ENCODE measurements at places on chromosomes 11 and 22. TPM values are rescaled to one million over a fixed set of nuclear protein-coding genes. Genes with fewer than 3 reads are reported as not detected.
A peak's percentile ranks its signal among the peaks of the same experiment; 100 is the strongest.

DNA sequence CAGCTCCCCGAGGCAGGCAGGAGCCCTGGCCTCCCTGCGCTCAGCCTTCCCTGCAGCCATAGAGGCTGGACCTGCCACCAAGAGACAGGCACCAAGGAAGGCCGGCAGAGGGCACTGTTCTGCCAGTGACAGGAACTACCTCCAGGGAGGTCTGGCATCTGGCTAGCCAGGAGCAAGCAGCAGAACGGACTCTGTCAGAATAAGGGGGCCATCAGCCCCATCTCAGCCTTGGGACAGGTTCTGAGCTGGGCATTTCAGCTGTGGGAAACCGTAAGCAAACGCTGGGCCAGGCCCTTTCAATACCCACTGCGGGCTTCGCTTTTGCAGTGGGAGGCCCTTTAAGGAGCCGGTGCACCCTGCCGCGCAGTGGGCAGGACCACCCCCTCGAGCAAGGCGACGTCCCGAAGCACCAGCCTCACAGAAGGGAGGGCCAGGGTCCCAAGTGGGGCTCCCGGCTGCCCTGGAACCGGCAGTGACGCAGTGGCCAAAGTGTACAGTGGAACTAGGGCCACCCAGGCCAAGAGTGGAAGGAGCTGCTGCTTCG, 18.2 kb downstream of the IFT27 start:
- H3K4me1 ChIP-seq: peaks cover 4% of the 10 kb centered on the region
- no peak overlapping the region for H3K27ac ChIP-seq
- peaks cover 8% of the 10 kb centered on the region for H3K27me3 ChIP-seq
- H3K36me3 ChIP-seq: no peaks in the 10 kb centered on the region
- H3K4me3 ChIP-seq: no peak overlapping the region
- peak; percentile 81 for DNase-seq

GRCh38 chr11:115153135-115153534, 351.1 kb downstream of the CADM1 start:
- peak overlapping the region; percentile 48 for H3K4me3 ChIP-seq
- peak; percentile 4 for DNase-seq
- peak overlapping the region; percentile 97 for H3K27ac ChIP-seq
- peaks cover 5% of the 10 kb centered on the region for H3K27me3 ChIP-seq
- peaks cover 3% of the 10 kb centered on the region for H3K36me3 ChIP-seq

DNA sequence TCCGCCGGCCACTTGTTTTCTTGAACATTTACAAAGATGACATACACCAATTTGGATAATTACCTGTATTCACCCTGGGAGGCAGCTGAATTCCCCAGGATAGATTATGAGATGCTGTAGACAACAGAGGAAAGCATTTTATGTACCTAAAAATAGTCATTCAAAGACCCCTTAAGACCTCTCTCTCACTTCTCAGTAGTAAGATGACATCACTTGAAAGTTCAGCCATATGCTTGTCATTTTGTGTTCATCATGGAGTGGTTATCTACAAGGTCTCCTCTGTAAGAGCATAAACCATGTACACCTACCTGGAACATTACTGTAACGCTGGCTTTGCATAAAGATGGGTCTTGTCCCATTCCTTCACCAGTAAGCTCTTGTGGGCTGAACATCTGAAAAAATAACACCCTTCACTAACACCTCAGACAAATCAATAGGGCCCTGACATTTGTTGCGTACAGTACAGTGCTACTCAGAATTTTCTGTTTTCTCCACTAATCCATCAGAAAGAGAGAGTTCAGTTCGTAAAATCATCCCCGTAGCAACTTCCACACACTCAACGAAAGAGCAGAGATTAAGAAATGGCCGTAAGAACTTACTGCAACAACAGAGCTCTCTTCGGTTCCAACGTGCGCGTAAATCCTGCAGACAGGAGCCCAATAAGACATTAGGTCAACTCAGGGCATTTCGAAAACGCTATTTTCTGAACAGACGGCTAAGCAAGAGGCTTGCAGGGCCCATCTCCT, 15.6 kb upstream of the WDR74 start:
- no peaks in the 10 kb centered on the region for H3K27me3 ChIP-seq
- peaks cover 66% of the 10 kb centered on the region for H3K4me1 ChIP-seq
- H3K27ac ChIP-seq: peak overlapping the region; percentile 98
- peak overlapping the region; percentile 98 for H3K4me3 ChIP-seq
- H3K36me3 ChIP-seq: peaks cover 38% of the 10 kb centered on the region

DNA sequence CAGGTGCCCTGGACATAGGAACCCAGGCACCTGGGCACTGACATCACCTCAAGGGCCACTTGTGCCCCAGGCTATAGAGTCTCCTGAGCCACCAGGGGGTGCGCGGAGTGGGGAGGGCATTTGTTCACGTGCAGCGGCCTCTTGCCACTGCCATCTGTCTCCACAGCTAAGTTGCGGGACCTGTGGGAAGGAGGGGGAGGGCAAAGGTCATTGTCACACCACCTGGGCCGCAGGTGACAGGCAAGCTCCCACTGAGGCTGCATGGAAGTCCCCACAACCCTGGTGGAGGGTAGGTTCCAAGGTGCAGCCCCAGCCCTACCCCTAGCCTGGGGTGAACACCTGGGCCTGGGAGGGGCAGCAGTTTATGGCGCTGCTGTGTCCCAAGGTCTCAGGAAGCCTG, 79.5 kb downstream of the PIWIL3 start:
- no peak overlapping the region for H3K27ac ChIP-seq
- no peak for DNase-seq
- no peaks in the 10 kb centered on the region for H3K36me3 ChIP-seq

DNA sequence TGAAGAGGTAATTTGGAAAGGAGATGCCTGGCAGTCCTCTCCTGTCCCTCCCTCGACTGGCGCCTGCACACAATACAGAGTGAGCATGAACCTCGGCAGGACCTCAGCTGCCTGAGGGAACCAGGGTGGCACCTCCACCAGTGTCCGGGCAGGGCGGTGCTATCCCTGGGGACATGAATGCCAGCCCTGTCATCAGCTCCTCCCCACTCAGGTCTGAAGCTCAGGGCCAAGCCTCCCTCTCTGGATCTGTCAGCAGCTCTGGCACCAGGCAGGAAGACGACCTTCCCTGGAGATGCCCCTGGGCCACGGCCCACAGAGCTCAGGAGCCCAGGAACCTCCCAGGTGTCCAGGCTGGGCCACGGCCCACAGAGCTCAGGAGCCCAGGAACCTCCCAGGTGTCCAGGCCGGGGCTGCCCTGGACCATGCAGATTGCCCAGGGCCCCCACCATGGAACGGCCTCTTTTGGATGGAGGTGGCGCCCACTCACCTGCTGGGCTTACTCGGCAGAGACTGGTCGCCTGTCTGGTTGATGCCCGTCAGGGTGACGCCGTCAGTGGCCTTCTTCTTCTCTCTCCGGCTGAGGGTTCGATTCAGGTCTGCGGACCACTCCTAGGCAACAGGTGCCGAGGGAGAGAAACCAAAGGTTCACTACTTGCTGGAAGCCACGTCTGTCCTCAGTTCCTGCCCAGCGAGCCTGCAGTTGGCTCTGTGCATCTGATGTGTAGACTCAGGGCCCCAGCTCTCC, 21.7 kb upstream of the ARFGAP3 start:
- H3K4me3 ChIP-seq: no peak overlapping the region
- no peaks in the 10 kb centered on the region for H3K27me3 ChIP-seq
- no peaks in the 10 kb centered on the region for H3K4me1 ChIP-seq
- peak overlapping the region; percentile 32 for H3K27ac ChIP-seq
- no peak for DNase-seq

GRCh38 chr11:45664376-45665205, 831 bp downstream of the CHST1 start:
- H3K27me3 ChIP-seq: peaks cover 69% of the 10 kb centered on the region
- H3K27ac ChIP-seq: no peak overlapping the region
- peak overlapping the region; percentile 36 for H3K4me3 ChIP-seq
- no peaks in the 10 kb centered on the region for H3K36me3 ChIP-seq
- peaks cover 7% of the 10 kb centered on the region for H3K4me1 ChIP-seq

GRCh38 chr11:22832315-22833015, 2.9 kb upstream of the SVIP start:
- DNase-seq: no peak
- no peak overlapping the region for H3K27ac ChIP-seq
- H3K36me3 ChIP-seq: peaks cover 1% of the 10 kb centered on the region
- no peak overlapping the region for H3K4me3 ChIP-seq
- H3K27me3 ChIP-seq: no peaks in the 10 kb centered on the region

- no peaks in the 10 kb centered on the region for H3K36me3 ChIP-seq
- no peak for DNase-seq
- H3K4me3 ChIP-seq: no peak overlapping the region
- H3K4me1 ChIP-seq: peaks cover 3% of the 10 kb centered on the region
These were observed 85.2 kb downstream of the VPREB1 start for GRCh38 chr22:22329792-22330191.

- DNase-seq: no peak
- peak overlapping the region; percentile 22 for H3K4me3 ChIP-seq
- no peaks in the 10 kb centered on the region for H3K36me3 ChIP-seq
- H3K27ac ChIP-seq: peak overlapping the region; percentile 14
These were observed 13.7 kb downstream of the ZBTB16 start for GRCh38 chr11:114073007-114073827.

DNA sequence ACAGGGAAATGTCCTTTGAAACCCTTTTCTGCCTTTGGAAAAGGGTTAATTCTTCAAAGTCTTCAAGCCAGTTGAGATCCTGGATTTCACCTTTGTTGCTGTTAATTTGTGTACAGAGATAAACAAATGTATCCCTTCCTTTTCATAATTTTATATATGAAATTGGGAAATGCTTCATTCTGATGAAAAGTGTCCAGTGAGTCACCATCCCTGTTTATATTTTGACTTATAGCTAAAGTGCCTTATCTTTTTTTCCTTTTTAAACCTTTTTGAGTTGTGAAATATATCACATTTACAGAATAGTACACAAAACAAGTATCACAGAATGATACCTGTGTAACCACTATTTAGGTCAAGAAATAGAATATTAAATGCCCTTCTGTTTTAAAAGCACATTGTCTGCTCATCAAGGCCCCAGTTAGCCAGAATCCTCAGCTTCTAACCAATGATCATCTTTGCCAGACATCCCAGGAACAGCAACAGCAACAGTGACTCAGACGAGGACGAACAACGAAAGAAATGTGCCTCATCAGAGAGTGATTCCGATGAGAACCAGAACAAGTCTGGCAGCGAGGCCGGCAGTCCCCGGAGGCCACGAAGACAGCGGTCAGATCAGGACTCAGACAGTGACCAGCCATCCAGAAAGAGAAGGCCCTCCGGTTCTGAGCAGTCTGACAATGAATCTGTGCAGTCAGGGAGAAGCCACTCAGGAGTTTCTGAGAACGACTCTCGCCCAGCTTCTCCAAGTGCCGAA, 27.3 kb downstream of the CTR9 start:
- H3K4me1 ChIP-seq: no peaks in the 10 kb centered on the region
- peak overlapping the region; percentile 69 for H3K27ac ChIP-seq
- no peaks in the 10 kb centered on the region for H3K27me3 ChIP-seq
- H3K36me3 ChIP-seq: peaks cover 18% of the 10 kb centered on the region
- H3K4me3 ChIP-seq: peak overlapping the region; percentile 16
- no peak for DNase-seq

Gene KCNQ1OT1
- 0.35 TPM for total RNA-seq

Gene TNRC6B
- total RNA-seq: 62.5 TPM

Gene SLC25A18
- not detected for total RNA-seq

Gene CCDC81
- total RNA-seq: 0.44 TPM

Data from activated T-cell treated with anti-CD3 and anti-CD28 coated beads, Interleukin-2, amount 50 U/mL, for 72 hours (primary cell).